ENCODE measurements at places on chromosomes 5 and 9. TPM values are rescaled to one million over a fixed set of nuclear protein-coding genes. Genes with fewer than 3 reads are reported as not detected.

TUSC1 gene
- 20.5 TPM for total RNA-seq

CTNND2 gene
- total RNA-seq = not detected

- DNase-seq = no peak
Observed at GRCh38 chr9:135734616-135735144, 32.7 kb downstream of the KCNT1 start.

CFAP157 gene
- total RNA-seq = not detected

DNA sequence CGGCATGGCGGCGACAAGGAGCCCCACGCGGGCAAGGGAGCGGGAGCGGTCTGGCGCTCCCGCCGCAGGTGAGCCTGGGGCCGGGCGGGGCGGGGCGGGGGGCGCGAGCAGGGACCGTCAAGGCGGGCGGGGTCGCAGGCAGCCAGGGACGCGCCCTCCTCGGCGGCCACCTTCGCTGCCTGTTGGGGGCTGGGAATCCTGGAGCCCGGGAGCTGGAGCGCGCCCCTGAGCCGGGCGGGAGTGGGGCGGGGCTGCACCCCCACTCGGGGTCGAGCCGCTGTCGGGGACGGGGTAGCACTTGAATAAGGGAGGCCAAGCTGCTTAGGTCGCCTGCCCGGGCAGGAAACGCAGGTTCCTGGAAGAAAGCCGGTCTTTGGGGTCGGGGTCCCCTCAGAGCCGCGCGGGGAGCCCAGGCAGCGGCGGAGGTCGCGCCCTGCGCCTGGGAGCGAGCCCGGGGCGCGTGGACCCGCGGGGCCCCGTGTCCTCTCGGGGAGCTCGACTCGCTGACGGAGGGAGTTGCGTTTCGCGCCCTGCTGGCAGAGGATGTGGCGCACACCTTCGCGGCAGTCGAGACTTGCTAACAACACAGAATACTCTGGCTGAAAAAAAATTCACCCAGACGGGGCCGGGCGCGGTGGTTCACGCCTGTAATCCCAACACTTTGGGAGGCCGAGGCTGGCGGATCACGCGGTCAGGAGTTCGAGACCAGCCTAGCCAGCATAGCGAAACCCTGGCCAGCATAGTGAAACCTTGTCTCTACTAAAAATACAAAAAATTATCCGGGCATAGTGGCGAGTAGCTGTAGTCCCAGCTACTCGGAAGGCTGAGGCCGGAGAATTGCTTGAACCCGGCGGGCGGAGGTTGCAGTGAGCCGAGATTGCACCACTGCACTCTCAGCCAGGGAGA lies 552 bp downstream of the OTULINL start:
- peak; percentile 21 for DNase-seq

SURF1 gene
- 44.5 TPM for total RNA-seq

LHX3 gene
- not detected for total RNA-seq

GRCh38 chr9:108150736-108151586 lies 661.4 kb upstream of the KLF4 start:
- peak; percentile 80 for DNase-seq

DNA sequence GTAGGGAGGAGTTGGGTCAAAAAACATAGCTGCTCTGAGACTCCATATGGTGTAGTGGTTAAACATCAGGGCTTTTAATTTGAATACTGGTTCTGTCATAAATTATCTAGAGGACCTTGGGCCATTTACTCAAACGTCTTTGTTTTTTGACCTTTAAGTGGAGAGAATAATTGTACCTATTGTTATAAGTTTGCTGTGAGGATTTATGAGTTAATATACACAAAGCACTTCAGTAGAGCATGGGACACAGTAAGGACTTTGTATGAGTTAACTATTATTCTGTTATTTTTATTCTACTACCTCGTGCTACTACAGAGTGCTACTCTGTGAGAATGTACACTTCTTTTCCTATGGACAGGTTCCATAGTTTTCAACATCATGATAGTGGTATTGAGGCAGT lies 123.7 kb upstream of the TNC start:
- no peak for DNase-seq

DNA sequence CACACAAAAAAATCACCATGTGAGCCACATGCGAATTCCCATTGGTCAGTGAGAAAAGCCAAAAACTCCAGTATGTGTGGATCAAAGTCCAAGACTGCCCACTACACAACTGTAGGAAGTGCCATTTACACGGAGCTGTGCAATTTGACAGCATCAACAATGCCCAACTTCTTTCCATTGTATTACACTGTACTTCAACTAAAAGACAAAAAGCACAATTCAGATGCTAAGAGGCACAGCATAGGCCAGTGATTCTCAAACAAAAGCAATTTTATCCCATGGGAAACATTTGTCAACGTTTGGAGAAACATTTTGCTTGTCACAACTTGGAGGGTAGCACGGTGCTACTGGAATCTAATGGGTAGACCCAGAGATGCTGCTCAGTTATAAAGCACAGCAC lies 39.8 kb downstream of the IARS1 start:
- DNase-seq = no peak

DNA sequence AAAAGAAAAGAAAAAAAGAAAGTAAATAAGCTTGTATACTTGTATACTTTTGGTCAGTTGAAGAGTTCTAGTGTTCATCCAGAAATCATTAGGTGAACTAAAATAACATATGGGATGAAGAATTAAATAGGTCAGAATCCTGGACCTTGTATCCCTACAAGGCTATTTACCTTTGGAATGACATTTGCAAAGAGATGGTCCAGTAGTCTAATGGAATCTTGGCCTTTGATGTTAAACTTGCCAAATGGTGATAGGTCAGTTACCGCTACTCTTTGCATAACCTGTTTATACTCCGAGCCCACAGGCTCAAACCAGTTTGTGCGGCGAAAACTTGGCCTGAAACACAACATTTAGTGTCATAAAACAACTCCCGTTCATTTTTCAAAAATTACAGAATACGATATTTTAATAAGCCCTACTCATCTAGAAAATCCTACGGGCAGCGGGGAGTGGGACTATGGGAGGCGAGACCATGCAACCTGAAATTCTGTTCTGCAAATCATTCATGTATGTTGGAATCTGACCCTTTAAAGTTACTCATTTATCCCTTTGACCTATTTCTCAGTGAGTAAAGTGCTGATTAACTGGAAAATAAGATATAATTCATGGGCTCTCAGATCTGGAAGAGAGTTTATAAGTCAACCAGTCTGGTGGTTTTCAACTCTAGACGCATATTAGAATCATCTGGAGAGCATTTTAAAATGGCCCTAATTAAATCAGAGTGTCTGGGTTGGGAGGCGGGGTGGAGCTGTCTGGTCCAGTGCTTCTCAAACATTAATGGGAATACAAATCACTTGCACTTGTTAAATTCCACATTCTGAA lies 38.6 kb downstream of the DMGDH start:
- DNase-seq = no peak

DNA sequence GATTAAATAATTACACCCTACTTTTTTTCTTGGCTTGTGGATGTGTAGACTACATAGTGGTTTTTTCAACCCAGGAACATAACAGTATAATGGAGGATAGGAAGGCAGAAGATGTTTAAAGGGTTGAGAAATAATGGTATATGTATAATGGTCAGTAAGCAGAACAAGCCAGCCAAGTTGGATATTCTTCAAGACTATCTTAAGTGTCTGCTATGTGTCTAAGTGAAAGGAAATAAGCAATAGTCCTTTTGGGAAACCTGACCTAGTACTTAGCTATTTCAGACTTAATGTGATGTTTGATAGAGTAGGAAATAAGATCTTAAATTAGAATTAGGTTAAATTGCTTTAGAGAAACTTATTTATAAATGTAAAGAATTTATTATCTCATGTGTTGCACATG lies 85.7 kb downstream of the PTPDC1 start:
- DNase-seq = no peak

KIF20A gene
- total RNA-seq = under 0.01 TPM

TRIM7 gene
- 35.7 TPM for total RNA-seq

DNAJB5 gene
- 11.0 TPM for total RNA-seq

DNA sequence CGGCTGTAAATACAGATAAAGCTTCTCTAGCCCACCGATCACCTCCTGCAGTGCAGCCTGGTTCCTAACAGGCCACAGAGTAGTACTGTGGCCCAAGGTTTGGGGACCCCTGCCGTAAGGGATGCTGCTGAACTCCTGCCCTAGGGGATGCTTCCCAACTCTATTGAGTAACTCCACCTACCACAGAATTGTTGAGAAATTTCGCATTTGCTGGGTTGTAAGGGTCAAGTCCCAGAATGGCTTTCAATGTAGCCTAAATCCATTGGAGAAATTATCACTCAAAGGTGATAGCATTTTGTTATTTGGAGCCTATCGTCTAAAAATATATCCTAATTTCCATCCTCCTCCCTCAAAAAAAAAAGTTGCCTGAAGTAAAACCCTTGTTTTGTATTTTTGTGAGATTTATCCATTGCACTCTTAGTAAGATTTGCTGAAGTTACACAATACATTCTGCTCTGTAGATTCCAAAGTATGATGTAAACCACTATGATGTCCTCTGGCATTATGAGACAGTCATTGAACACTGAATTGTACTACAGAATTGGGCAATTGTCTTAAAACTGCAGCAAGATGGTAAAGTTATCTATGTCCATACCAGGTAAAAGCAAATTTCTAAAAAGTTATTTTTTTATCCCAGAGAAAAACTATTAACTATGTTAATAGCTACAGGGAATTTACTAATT lies 14.0 kb downstream of the ACTBL2 start:
- DNase-seq = peak; percentile 79

- no peak for DNase-seq
Observed at GRCh38 chr9:93132287-93132927, 1.6 kb downstream of the NINJ1 start.

GRCh38 chr5:12245429-12245828 lies 341.2 kb upstream of the CTNND2 start:
- peak; percentile 21 for DNase-seq

BTNL3 gene
- total RNA-seq = not detected

GRCh38 chr5:73693573-73694061 lies 67.6 kb downstream of the ARHGEF28 start:
- peak; percentile 29 for DNase-seq

SH3RF2 gene
- total RNA-seq = 6.3 TPM

NR5A1 gene
- total RNA-seq = not detected

Data from bronchial epithelial cell (primary cell).